Ovary (tissue), 10 donors: ENCODE measurements at places on chromosomes 12 and 14. TPM values are rescaled to one million over a fixed set of nuclear protein-coding genes. Genes with fewer than 3 reads are reported as not detected.

The SLC38A2 gene
- 390 TPM for total RNA-seq

The NRL gene
- 1.7 TPM for total RNA-seq

DNA sequence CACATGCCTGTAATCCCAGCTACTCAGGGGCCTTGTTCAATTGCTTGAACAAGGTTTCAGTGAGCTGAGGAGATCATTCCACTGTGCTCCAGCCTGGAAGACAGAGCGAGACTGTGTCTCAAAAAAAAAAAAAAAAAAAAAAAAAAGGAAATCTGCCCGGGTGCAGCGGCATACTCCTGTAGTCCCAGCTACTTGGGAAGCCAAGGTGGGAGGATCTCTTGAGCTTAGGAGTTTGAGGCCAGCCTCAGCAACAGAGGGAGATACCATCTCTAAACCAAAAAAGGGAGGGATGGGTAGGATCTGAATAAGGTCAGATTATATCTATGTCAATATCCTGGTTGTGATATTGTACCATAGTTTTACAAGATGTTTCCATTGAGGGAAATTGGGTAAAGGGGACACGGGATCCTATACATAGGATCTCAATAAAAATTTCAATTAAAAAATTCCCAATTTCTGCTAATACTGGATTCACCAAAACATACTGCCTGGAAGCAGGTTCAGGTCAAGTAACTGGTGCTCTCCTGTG lies 76.4 kb downstream of the BORCS5 start:
- no peaks in the 10 kb centered on the region for H3K36me3 ChIP-seq
- no peak for DNase-seq

DNA sequence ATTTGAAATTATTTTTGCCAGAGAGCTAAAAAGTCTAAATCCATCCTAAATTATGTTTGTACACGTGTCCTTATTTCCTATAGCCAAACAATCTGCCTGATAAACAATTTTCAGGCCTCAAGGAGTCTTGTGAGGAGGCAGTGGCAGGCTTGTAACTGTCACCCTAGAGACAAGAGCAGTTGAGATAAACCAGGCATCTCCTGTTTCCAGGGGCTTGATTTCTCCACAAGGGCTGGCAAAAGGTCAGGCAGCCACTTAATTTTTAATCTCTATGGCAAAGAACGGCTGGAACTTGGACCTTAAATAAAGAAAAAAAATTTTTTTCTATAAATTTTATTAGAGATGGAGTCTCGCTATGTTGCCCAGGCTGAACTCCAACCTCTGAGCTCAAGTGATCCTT lies 15.5 kb downstream of the PKP2 start:
- H3K36me3 ChIP-seq: no peaks in the 10 kb centered on the region
- H3K4me1 ChIP-seq: no peaks in the 10 kb centered on the region
- H3K27ac ChIP-seq: no peak overlapping the region
- DNase-seq: no peak

- no peak overlapping the region for H3K4me3 ChIP-seq
- no peaks in the 10 kb centered on the region for H3K27me3 ChIP-seq
- no peaks in the 10 kb centered on the region for H3K4me1 ChIP-seq
These were observed 24.0 kb upstream of the PDE1B start for GRCh38 chr12:54525383-54525782.

DNA sequence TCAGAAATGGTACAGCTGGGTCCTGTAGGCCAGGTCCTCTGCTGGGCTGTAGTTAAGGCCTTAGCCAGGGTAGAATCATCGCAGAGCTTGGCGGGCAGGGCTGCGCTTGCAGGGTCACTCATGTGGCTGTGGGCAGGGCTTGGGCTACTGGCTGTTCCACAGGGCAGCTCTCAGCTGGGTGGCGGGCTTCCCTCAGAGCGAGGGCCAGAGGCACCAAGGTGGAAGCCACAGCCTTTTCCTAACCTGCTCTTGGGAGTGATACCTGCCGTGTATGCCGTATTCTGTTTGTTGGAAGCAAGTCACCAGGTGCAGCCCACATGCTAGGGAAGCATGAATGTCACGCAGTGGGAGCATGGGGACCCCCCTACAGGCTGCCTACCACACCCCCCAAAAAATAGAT lies 69.8 kb upstream of the RIN3 start:
- no peaks in the 10 kb centered on the region for H3K4me1 ChIP-seq
- H3K36me3 ChIP-seq: no peaks in the 10 kb centered on the region
- H3K27ac ChIP-seq: no peak overlapping the region
- H3K4me3 ChIP-seq: no peak overlapping the region
- no peaks in the 10 kb centered on the region for H3K27me3 ChIP-seq
